Stimulated activated CD8-positive, alpha-beta memory T cell treated with anti-CD3 and anti-CD28 coated beads, Interleukin-7, amount 100 ng/mL, for 48 hours (primary cell): ENCODE measurements at places on chromosomes 6 and 20.

GRCh38 chr20:25280574-25281535 is 33.0 kb downstream of the PYGB start:
- DNase-seq, result no peak

GRCh38 chr20:1946442-1946761 is 47.5 kb downstream of the PDYN start:
- DNase-seq, result no peak

GRCh38 chr20:63123331-63123741 is 92.6 kb downstream of the YTHDF1 start:
- no peak for DNase-seq

GRCh38 chr6:157954150-157955117 is 27.2 kb upstream of the SYNJ2 start:
- DNase-seq, result no peak

- DNase-seq, result no peak
Measured at GRCh38 chr20:25041813-25042530, 16.0 kb downstream of the ACSS1 start.

- DNase-seq, result no peak
Measured at GRCh38 chr6:116467096-116467495, 5.9 kb downstream of the CALHM6 start.

DNA sequence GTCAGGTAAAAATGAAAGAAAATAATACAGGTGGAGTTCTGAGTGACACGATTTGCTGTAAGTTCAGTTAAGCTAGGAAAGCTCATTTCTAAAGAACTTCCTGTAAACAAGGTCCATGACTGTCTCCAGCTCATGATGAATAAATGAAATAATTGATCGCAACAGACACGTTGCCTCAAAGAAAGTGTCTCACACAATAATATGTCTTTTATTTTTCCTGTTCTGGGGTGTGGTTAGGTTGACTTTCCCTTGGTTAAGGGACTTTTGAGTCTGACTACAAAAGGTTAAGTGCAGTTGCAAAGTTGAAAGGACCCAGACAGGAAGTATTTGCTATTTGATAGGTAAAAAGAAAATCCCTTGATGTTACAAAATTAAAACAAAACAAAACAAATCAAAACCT is 304.2 kb upstream of the PRDM1 start:
- DNase-seq, result no peak

DNA sequence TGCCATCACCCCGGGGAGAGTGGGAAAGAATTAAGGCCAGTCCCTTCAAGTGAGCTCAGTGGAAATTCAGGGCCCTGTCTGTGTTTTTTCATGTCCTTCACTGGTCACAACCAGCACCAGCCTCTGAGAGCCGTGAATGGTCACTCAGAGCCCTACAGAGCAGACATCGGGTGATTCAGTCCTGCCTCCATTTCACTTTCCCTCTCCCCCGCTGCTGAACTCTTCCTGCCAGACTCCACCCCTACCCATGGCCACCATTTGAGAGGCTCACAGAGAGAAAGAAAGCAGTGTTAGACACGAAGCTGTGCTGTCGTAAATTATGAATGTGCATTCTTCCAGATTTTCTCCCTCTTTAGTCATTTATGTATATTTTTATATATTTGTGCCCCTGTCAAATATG is 5.4 kb downstream of the R3HDML start:
- DNase-seq, result no peak

DNA sequence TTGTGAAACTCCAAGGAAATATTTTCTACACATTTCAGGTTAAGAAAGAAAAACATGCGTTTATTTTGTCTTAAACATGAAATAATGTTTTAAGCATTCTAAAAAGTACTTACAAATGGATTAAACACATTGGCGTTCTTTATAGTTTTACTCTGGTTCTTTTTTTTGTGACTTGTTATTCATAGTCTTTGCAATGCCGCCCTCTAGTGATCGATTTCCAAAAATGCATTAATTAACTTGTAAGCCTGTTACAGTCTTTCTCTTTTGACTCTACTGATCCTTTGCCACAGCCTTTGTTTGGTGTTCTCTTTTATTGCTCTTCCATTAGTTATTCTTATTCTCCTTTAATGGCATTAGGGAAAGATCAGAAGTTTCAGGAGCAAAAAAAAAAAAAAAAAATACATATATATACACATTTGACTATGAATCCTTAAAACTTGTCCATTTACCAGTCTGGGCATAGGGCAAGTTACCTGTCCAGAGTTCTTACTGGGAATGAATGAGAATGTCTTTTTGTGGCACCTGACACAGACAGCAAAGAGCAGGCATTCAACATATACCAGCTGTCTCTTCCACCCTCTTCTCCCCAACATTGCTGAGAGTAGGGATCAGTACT is 59.9 kb downstream of the MACROD2 start:
- no peak for DNase-seq

- no peak for DNase-seq
Measured at GRCh38 chr20:14189794-14190402, 147.5 kb downstream of the FLRT3 start.

DNA sequence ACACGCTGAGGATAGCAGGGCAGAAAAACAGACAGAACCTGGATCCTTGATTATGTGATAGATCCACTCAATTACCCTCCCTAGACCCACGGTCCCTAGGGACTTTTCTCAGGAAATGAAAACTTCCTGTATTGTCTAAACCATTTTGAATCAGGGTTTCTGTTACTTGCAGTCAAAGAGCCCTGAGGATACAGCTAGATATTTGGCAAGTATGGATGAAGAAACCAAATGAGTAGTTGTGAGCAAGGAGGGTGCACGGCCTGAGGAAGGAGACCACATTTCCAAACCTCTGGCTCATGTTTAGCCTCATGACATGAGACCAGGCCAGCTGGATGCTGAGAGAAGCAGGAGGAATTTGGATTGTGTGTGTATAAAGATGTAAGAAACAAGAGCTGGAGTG is 91.6 kb downstream of the MRPL14 start:
- DNase-seq, result no peak

DNA sequence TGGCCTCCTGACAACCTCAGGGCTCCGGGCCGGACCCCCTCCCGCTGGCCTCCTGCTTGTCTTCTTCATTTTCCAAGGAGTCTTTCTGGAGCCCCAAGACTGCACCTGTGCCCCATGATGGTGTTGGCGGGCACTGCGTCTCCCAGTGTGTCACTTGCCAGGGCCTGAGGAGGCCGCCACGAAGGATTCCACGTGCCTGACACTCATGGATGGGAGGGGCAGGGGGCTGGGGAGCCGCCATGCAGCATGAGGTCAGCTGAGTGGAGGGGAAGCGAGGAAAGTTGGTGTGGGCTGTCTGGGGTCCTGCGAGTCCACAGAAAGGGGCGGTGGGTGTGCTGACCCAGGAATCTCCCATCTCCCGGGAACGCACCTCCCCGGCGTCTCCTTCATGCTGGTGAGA is 165.7 kb downstream of the SMOC2 start:
- DNase-seq, result no peak

- DNase-seq, result no peak
Measured at GRCh38 chr6:143807103-143807772, 35.9 kb upstream of the LTV1 start.

GRCh38 chr20:58192567-58192966 is 35.9 kb downstream of the ANKRD60 start:
- DNase-seq, result no peak

DNA sequence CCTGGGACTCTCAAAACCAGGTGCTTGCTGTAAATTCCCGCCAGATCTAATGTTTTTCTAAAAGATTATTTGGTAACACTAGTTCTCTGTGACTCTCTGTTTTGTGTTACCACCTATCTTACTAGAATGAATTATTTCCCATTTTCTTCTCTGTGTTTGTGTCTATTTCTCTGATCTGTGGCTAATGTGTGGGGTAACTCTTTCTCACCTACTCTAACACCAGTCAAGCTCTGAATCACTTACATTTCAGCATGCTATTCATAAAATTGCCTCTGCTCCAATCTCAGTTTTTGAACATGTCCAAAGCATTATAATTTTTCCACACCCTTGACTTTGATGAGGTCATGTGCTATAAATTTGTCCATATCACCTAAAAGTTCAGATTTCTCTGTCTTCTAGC is 23.2 kb upstream of the COL19A1 start:
- DNase-seq, result no peak

- no peak for DNase-seq
Measured at GRCh38 chr6:93918258-93918657, 498.9 kb upstream of the EPHA7 start.

DNA sequence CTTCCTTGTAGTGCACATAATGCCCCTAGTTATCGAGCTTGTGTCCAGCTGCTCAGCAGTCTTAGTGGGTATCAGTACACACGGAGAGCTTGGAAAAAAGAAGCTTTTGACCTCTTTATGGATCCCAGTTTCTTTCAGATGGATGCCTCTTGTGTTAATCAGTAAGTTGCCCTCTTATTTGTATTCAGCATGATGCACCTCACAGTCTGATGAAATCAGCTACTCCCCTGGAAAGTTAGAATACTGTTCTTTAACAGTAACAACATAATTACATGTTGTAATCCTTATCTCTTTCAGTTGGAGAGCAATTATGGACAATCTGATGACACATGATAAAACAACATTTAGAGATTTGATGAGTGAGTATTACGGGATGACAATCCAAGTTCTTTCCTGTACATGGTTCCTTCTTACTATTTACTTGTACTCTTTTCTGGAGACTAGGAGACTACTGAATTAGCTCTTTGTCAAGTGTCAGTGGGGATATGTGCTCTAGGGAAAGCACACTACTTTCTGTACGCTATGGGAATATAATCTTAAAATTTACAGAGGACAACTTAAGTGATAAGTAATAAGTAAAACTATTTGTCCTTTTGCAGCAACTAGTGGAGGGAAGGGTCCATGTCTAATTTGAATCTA is 39.1 kb downstream of the PGM3 start:
- no peak for DNase-seq

DNA sequence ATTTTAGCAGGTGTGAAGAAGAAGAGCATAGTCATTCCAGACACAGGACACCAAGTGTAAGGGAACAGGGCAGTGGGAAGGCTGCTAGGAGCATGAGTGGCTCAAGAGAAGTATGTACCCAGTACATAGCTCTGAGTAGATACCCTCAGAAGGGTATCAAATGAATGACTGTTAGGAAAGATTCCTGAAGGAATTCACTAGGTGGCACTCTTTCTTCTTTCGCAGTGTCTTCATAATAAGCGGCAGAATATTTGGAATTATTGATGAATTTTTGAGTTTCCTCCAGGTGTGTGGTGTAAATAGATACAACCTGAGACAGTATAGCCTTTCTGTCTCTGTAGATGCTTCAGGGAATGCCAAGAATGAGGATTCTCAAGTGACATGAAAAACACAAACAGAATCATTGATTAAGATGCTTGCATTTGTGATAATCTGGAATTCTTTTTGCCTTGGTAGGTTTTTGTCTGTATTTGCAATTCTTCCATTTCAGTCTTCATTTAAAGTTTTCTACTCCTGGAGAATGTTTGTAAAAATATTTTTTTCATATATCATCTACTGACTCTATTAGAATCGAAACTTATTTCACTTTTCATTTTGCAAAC is 264.3 kb upstream of the RIMS1 start:
- DNase-seq, result no peak

GRCh38 chr6:85115876-85116275 is 334.0 kb upstream of the NT5E start:
- DNase-seq, result no peak
